ENCODE measurements at places on chromosomes 4 and X. TPM values are rescaled to one million over a fixed set of nuclear protein-coding genes. Genes with fewer than 3 reads are reported as not detected.

Gene FAM9B
- total RNA-seq: 0.32 TPM

Gene P2RY8
- total RNA-seq: not detected

Gene PHOX2B
- not detected for total RNA-seq

Gene FANCB
- total RNA-seq: 10.8 TPM

Gene HOPX
- not detected for total RNA-seq

Gene HMX1
- total RNA-seq: not detected

Gene SLC26A1
- not detected for total RNA-seq

Gene OTUD6A
- total RNA-seq: not detected

Gene CD38
- total RNA-seq: 0.08 TPM

Gene CSAG3
- 11.0 TPM for total RNA-seq

Gene STARD8
- total RNA-seq: 2.1 TPM

Gene NUDT11
- 3.6 TPM for total RNA-seq

Gene CXorf58
- total RNA-seq: not detected

Gene ATOH1
- not detected for total RNA-seq

Gene ELK1
- total RNA-seq: 44.0 TPM

Gene NIPAL1
- 4.1 TPM for total RNA-seq

Gene GPR82
- total RNA-seq: not detected

Gene ADRA2C
- 0.16 TPM for total RNA-seq

Gene HAUS7
- 68.3 TPM for total RNA-seq

Gene RAI2
- total RNA-seq: not detected

Gene GAB3
- total RNA-seq: 0.04 TPM

Gene DUX4
- total RNA-seq: not detected

Gene TMEM154
- total RNA-seq: 3.1 TPM

Data from A375 (cell line).